ENCODE measurements at places on chromosomes 5 and 9. TPM values are rescaled to one million over a fixed set of nuclear protein-coding genes. Genes with fewer than 3 reads are reported as not detected.

The SLC46A2 gene
- not detected for total RNA-seq

The HMHB1 gene
- total RNA-seq, result not detected

The AK8 gene
- 0.49 TPM for total RNA-seq

The BHMT2 gene
- 0.98 TPM for total RNA-seq

The MUSK gene
- total RNA-seq, result not detected

The ANKRD55 gene
- not detected for total RNA-seq

The BTNL3 gene
- total RNA-seq, result not detected

The ESM1 gene
- not detected for total RNA-seq

The TMEM171 gene
- total RNA-seq, result 9.1 TPM

The DOCK8 gene
- 0.49 TPM for total RNA-seq

The IFNA21 gene
- not detected for total RNA-seq

The PELO gene
- 17.5 TPM for total RNA-seq

The SOX30 gene
- 0.33 TPM for total RNA-seq

Data from mesangial cell (primary cell).